NCI-H748 treated with DMSO at 0.1 percent for 48 hours (cell line): ENCODE measurements at places on chromosomes 7 and 10.

DNA sequence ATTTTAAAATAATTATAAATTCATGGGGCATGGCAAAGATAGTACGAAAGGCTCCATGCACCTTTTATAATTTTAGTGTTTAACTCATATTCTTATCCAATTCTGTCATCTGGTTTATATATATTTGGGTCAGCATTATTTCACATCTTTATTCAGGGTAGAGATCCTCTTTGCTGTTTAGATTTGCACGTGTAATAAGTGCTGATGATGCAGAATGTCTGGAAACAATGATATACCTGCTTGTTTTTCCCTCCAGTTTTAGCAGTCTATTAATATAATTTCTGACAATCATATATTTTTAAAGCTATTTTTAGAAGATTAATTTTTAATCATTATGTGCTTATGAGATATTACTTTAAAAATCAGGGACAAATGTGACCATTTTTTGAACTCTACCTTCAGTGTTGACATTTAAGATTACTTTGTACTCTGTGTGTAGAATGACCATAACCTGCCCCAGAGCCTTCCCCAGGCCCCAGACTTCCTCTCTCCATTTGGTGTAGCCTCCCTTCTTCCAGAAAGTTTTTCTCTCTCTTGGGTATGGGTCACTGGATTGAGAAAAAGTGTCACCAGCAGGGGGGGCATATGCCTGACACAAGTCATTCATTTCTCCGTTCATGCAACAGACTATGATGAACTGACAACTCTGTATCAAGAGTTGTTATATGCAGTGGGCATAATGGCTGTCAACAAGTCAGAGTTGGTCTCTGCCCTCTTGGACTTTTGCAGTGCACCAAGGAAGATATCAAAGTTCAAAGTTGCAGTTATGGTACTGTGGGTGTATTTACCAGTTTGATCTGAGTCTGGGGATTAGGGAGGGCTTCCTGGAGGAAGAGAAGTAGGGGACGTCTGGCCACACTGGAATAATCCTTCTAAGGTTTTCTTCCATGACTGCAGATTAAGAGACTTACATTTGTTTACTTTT, 192.6 kb upstream of the CCDC6 start:
- DNase-seq: no peak

GRCh38 chr7:111384065-111384891, 178.0 kb downstream of the IMMP2L start:
- DNase-seq: no peak

DNA sequence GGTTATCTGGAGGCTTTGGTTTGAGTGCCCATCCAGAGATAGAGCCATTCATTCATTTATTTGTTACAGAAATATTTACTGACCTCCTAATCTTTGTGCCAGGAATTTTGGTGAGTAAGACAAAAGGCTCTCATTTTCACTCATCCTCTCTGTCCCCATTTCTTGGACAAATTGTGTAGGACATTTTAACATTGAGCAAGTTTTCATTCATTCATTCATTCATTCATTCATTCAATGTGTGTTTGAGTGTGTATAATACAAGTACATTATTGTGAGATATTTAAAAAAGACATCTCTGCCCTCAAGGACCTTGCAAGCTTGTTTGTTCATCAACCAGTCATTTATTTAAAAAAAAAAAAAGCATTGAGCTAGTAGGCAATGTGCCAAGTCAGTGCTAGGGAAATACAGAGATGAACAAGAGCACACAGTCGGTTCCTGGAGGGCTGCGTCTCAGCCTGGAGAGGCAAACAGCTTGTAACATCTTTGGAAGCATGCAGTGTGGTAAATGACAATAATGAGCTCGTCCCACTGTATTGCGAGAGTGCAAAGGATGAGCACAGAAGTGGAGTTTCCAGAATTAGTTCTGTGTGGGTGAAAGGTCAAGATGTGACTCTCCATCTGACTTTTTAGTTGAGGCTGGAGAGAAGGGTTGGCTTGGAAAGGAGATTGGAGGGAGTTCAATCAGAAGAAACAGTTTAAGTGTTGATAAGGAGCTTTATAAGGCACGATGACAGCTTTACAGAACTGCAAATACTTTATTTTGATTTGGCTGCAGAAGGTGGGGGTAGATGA, 50.5 kb upstream of the HBP1 start:
- no peak for DNase-seq

GRCh38 chr10:96968682-96969423, 136.8 kb downstream of the LCOR start:
- no peak for DNase-seq

DNA sequence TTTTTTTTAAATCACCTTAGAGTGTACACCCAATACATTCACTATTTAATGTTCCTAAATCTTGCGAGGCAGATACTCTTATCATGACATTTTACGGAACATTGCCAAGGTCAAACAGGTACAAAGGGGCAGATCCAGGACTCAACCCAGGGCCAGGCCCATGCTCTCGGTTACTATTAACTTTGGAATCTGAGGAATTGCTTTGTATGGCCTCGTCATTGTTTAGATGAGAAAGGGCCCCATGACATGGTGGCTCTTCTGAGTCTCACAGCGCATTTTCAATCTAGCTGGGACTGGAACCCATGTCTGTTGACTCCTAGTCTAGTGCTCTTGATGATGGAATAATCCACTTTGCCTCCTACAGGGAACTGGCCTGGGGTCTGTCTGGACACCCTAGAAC, 59.1 kb downstream of the GATA3 start:
- no peak for DNase-seq

DNA sequence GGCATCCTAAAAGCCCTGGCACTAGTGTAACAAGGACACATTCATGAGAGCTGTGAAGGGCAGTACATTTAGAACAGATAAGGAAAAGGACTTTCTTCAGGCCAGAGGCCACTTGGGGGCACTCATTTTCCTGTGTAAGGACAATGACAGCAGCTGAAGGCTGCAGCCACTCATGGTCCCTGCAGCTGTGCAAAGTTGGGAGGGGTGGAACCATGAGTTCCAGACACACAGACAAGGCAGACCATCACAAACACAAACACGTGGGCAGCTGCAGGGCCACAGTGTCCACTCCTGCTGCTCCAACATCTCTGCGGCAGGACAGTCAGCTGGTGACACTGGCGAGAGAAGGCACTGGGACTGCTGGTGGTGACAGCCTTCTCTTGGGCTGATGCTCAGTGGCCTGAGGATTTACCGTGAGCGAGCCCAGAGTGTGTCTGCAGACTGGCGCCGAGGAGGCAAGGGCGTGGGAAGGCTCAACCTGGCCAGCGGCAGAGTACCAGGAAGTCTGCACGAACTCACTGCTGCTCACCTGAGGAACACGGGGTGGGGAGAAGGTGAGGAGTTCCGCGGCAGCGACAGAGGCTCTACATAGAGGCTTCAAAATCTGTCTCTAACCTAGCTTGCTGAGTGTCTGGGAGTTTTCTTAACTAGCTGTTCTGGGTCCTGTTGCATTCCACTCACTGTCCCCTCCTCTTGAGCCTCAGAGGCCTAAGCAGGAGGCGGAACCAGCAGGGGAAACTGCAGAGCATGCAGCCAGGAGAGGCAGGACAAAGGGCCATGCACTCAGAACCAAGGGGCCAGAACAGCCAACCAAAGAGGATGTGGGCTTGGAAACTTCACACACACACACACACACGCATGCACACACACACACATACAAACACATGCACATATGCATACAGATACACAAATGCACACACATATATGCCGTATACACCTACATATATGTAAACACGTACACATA, 76.5 kb upstream of the DDC start:
- no peak for DNase-seq

DNA sequence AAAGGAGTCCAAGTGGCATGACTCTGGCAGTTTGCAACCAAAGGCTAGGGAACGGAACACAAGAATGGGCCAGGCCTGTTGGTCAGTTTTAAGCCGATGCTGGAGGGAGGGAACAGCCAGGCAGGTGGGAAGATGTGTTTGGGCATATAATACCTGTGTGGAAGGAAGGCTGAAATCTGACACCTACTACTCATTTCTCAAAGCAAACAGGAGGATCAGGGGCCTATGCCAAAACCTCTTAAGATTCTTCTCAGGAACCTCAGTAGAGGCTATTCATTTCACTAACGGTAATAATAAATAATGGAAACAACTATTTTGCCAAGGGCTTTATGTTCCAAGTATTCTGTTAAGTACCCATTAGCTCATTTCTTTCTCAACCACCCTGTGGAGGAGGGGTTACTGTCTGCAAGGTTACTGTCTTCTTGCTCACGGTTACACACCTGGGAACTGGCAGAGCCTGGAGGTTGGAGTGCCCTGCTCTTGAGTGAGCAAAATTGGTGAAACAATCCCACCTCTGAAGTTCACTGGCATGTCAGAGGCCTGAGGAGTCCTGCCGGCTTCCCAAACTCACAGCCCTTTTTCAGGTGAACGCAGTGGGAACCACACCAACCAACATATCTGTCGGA, 35.5 kb downstream of the GOT1 start:
- peak; percentile 4 for DNase-seq

- no peak for DNase-seq
Observed at GRCh38 chr10:84762754-84763394, 434.5 kb downstream of the CCSER2 start.

- no peak for DNase-seq
Observed at GRCh38 chr7:138033241-138033640, 31.4 kb upstream of the CREB3L2 start.

- DNase-seq: no peak
Observed at GRCh38 chr7:157408258-157409101, 71.7 kb downstream of the DNAJB6 start.

GRCh38 chr7:142511801-142512200, 237.5 kb upstream of the PRSS1 start:
- no peak for DNase-seq

GRCh38 chr7:149005427-149006344, 22.6 kb downstream of the PDIA4 start:
- DNase-seq: peak; percentile 15

- no peak for DNase-seq
Observed at GRCh38 chr7:30836991-30837390, 65.8 kb downstream of the MINDY4 start.

GRCh38 chr7:127881564-127881963, 149.7 kb downstream of the LRRC4 start:
- DNase-seq: no peak

- no peak for DNase-seq
Observed at GRCh38 chr10:47379901-47380300, 4.2 kb downstream of the ZNF488 start.

- DNase-seq: no peak
Observed at GRCh38 chr7:150971242-150972022, 6.7 kb downstream of the KCNH2 start.

- no peak for DNase-seq
Observed at GRCh38 chr7:107344799-107345198, 125.1 kb upstream of the GPR22 start.

DNA sequence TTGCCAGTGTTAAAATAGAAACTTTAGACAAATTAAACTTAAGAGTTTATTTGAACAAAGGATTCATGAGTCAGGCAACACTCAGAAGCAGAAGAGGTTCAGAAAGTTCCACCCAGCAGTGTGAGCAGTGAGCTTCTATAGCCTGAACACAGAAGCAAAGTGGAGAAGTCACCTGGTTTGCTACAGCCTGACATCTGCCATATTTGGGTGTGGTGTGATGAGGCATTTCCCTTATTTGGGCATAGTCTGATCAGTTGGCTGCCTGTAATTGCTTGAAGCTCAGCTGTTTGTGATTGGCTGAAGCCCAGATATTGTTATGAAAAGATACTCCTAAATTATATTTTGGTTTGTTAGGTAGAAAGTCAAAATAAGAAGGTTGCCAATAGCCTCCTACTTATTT, 39.1 kb downstream of the VWC2 start:
- DNase-seq: no peak

- DNase-seq: no peak
Observed at GRCh38 chr7:133265821-133266220, 12.9 kb downstream of the EXOC4 start.

GRCh38 chr7:101898106-101898505, 80.7 kb downstream of the CUX1 start:
- no peak for DNase-seq

GRCh38 chr7:30469303-30469702, 9.3 kb downstream of the NOD1 start:
- no peak for DNase-seq

- no peak for DNase-seq
Observed at GRCh38 chr10:10785627-10786026, 232.0 kb upstream of the CELF2 start.
